ENCODE measurements at places on chromosomes 7 and 10.

DNA sequence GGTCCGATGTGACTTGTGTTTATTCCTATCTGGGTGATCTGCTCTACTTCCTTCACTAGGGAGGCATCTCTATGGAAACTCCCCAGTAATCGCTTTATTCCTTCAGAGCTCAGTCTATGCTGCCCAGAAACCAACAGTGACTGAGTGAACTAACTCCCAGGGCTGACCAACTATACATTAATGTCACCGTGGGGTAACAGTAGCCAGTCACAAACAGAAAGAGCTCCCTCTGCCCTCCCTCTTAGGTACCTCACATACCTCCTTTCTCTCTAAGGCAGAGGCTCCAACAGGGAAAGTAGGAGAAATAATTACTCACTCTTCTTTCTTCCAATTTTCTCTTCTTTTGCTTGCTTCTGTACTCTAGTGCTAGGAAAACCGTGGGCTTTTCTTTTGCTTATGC, 855.0 kb downstream of the REEP3 start:
- no peak for DNase-seq

DNA sequence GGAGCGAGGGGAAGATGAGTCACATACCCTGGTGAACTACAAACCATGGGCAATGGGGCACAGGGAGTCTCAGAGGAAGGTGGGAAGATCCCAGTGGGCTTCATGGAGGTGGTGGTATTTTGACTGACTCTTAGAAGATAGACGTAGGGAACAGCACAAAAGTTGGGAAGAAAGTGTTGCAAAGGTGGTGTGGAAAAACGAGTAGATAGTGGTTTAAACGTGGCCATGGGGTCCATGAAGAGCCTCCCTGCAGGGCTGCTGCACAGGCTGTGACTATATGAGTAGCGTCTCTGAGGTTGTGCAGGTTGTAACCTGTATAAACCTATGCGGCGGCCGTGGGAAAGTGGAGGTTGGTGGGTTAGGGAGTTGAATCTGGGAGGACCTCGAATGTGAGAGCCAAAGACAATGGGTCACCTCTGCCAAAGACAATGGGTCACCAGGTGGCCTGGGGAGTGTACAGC, 13.8 kb downstream of the LZTS2 start:
- DNase-seq: no peak

DNA sequence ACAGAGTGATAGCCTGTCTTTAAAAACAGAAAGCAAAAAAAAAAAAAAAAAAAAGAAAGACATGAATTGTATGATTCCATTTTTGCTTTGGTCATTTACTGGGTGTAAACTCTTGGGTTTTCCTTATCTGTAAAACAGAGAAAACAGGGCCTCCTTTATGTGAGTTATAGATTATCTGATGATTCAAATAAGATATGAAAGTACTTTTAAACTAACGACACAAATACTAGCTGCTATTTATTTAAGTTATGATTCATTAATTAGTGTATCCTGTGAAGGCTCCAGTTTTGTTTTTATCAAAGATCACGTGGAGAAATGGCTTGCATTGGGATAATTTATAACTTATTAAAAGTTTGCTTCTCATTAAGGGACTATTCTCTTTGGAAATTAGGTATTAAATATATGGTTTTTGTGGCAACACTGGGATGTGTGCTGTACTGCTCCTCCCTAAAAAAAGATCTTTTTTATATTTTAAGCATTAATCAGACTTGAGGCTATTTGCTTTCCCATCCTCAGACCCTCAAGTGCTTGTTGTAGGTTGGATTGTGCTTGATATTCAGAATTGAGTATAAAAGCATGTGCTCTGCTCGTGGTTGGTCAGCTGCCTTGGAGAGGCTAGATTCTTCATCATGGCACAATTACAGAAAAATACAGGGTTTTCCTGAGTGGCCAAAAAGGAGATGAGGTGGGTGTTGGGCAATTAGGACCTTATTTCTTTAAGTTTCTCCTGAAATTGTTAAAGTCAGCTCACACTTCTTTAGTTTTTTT, 39.9 kb downstream of the NRG3 start:
- no peak for DNase-seq

DNA sequence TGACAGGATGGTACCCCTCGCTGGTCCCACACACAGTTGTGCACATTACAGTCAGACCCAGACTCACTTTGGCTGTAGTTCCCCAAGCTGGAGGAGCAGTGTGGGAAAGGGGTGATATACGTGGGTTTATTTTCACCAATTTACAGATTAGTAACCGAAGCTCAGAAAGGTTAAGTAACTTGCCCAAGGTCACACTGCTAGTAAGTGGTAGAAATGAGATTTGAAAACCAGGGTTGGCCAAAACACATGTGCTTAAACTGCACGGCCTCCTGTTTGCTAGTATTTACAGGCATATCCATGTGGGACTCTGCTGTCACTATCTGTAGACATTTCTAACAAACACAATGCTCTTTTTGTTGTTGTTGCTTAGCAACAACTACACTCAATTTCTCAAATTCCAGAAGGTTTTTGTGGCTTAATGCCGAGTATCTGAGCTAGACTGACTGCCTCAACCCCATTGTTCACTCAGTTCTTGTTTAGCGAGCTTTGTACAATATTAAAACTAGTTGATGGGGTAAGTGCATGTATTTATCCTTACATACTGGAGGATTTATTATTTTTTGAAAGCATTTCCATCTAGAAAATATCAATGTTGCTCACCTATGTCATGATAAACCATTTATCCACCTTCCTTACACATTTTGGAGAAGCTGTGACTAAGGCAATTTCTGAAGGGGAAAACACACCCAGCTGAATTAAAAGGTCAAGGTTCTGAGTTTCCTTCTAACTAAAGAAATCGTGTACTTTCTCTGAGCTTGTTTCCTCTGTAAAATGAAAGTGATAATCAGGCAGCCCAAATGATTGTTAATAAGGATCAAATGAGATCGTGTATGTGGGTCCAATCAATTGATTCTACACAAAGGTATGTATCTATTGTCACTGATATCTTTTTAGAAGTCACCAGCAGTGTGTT, 5.3 kb upstream of the TMEM139 start:
- peak; percentile 69 for DNase-seq

GRCh38 chr7:129790136-129790535, 162.6 kb downstream of the UBE2H start:
- DNase-seq: no peak

GRCh38 chr10:60662917-60663614, 115.2 kb upstream of the CDK1 start:
- no peak for DNase-seq

DNA sequence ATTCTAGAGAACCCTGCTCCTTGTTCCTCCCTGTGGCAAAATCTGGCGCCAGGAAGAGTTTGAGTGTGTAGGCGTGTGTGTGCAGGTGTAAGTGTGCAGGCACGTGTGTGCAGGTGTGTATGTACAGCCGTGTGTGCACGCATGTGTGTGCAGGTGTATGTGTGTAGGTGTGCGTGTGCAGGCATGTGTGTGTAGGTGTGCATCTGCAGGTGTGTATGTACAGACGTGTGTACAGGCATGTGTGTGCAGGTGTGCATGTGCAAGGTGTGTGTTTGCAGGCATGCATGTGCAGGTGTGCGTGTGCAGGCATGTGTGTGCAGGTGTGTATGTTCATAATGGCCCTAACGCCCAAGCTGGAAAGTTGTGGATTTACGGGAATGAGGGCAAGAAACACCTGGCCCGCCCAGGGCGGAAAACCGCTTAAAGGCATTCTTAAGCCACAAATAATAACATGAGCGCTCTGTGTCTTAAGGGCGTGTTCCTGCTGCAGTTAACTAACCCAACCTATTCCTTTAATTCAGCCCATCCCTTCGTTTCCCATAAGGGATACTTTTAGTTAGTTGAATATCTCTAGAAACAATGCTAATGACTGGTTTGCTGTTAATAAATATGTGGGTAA, 34.1 kb downstream of the KCTD7 start:
- DNase-seq: no peak

GRCh38 chr7:131745390-131746248, 189.2 kb upstream of the PODXL start:
- DNase-seq: peak; percentile 65

DNA sequence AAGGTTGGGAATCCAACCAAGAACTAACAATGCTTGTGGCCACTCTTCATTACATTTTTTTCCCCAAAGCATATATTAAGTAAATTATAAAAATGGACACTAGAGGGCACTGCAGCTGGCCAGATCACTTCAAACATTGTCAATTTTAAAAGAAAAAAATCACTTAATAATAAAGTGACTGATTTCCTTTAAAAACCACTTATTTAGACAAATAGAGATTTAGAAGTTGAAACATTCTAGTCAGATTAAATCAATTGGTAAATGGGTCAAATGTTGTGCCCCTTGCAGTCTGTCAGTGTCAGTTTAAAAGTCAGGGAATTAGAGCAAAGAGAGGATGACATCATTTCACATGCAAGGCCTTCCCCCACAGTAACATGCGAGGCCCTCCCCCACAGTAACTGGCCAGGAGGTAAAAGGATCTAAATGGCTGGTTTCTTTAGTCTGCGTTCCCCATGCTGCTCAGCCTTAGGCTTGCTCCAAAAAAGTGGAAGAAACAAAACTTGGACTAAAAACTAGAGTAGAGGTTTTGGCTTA, 177.9 kb downstream of the SKAP2 start:
- peak; percentile 39 for DNase-seq

DNA sequence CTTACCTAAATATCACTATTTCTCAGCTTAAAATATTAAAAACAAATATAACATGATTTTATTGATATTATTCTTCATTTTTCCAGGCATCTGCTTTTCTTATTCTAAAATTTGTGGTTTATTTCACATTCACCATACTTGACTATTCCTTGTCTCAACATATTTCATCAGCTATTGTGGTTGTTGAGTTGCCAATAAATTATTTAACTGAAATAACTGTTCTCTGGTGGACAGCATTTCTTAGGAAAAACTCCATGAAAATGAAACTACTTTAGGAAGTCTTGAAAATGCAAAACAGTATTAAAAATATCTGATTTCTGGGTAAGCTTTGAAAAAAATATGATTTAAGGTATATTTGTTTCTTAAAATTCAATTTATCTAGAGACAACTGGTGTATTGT, 122.9 kb upstream of the SEMA3A start:
- DNase-seq: peak; percentile 21

GRCh38 chr7:32257621-32258020, 187.4 kb upstream of the PDE1C start:
- no peak for DNase-seq

DNA sequence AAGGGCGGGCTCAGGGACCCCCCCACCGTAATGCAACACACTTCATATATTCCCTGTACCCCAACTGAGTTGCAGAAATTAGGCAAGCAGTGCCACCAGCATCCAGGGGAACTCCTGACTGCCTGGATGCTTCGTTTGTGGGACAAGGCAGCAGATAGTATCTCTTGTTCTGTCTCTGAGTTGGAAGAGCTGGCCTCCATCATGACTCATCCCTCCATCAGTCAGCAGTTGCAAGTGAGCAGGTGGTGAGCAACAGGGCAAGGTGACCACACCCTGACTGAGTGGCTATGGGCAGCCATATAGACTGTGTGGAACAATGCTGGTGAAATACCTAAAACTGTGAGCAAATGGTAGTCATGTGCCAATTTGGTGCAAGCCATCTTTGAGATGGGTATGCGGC, 22.8 kb upstream of the ADAMTS14 start:
- peak; percentile 64 for DNase-seq

DNA sequence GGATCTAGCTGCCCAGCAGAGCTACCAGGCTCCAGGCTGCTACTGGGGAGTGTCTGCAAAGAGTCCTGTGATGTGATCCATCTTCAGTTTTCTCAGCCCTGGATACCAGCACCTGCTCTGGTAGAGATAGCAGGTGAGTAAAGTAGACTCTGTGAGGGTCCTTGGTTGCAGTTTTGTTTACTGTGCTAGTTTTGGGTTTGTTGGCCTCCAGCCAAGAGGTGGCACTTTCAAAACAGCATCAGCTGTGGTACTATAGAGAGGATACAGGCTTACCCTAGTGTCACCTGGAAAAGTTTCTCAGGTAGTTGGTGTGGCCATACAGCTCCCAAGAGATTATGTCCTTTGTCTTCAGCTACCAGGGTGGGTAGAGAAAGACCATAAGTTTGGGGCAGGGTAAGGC, 56.3 kb downstream of the MTERF1 start:
- no peak for DNase-seq

DNA sequence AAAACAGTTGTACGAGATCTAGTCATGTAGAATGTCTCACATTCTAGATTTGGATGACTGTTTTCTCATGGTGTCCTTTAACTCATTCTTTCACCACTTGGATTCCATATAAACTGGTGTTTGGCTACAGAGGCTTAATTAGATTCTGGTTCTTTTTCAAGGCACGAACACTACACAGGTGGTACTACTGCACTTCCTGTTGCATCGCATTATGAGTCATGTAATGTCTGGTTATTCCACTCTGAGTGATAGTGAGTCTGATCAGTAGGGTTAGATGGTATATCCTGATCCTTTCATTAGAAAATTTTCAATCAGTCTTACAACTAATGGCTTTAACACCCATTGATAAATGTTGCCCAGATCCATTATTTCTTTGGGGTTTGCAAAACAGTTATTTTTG, 11.2 kb upstream of the AKAP9 start:
- no peak for DNase-seq

DNA sequence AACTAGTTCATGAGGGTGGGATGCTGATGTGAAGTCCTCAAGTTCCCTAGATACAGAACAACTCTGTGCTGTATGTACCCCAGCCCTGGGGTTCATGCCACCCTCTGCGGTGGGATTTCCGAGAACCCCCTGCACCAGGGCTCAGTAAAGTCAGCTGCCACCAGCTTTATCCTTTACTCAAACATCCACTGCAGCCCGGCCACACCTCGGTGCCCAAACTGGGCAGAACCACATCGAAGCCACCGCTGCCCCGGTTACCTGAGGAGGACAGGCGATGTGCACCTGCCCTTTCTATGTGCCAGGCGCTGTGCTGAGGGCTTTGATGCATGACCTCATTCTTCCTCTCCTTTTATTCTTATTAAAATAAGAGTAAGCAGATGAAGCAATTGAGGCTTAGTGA, 9.9 kb upstream of the CALML5 start:
- DNase-seq: no peak

GRCh38 chr10:31927565-31927883, 1.1 kb downstream of the ARHGAP12 start:
- DNase-seq: no peak

DNA sequence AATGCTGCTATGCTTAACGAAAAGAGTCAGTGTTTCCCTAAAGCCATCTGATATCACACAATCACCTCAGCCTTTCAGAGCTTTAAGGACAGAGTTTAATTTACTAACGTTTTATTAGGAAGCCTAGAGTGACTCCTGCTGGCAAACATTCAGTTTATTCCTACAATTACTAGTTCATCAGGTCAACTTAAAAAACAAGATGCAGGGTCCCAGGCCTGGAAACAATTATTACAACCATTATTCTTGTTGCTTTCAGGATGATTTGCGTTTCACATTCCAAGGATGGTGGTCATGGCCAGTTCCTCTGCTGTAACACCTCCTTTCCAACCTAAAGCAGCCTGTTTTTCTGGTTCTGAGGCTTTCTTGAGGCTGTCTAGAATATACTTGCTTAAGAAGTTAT, 1.5 kb upstream of the FAM53B start:
- DNase-seq: peak; percentile 25

DNA sequence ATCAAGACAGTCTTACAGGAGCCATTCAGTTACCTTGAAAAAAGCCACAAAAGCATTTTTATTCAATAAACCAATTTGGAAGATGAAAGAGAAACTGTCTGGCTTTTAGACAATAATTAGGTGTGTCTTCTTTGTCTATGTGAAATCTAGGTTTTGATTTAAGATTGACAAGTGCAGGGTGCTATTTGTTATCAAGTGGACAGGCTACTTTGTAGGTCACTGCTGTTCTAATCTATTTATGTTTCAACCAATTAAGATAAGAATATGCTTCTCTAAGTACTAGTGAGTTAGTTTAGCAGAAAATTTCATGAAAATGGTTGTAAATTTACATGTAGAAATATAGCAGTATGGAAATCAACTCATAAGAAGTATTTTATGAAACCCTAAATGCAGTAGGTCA, 177.5 kb downstream of the CACNA2D1 start:
- DNase-seq: no peak
